DND-41 (cell line): ENCODE measurements at places on chromosomes 3 and 15.

DNA sequence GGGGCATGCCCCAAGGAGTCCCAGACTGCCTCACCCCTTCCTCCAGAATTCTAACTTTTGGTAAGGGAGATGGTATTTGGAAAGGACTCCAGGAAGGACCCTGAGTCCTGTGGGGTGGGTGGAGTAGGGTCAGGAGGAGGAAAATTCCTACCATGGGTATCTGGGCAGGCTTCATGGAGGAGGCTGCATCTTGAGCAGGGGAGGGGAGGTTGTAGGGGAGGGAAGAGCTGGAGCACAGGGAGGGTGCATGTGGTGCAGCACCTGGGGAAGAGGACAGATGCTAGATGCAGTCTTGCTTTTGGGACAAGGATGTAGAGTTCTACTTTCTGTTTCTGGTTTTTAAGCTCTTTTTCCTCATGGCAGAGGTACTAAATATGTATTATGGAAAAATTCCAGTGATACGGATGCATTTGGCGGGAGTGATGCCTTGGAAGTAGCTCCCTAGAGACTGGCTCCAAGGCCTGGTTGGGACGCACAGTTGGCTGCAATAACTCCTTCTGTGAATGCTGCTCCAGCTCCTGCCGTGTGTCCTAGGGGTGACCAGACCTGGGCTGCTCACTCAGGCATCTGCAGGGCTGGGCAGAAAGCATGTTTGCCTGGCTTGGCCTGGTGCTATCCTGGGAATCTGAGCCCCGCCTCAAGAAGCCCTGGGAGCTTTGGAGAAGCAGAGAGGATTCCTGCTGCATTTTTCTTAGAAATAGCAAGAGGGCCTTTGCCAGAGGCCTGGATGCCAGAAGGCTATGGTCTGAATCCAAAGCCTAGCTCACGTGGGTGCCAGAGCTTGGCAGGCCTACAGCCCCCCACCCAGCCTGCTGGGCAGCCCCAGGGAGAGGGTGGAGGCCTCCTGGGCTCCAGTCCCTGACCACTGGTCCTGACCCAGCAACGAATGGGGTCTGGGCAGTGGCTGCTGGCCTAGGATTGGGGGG is 10.1 kb downstream of the SEMA3F start:
- no peak for DNase-seq

GRCh38 chr3:130473416-130473815 is 43.6 kb upstream of the COL6A6 start:
- no peak for DNase-seq

DNA sequence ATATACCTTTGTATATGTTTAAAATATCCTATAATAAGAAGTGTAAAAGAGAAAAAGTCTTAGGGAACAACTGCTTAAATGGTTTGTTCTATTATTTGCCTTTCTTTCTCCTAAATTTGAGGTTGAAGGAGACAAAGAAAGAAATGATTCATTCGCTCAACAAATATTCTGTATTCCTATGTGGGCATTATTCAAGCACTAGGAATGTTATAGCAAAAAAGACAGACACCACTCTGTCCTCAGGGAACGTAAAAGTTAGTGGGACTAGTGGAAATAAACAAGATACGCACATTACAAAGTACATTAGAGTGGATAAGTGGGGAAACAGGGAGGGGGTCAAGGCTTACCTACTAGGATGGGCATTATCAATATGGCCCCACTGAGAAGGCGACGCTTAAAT is 332.2 kb downstream of the LPP start:
- no peak for DNase-seq

DNA sequence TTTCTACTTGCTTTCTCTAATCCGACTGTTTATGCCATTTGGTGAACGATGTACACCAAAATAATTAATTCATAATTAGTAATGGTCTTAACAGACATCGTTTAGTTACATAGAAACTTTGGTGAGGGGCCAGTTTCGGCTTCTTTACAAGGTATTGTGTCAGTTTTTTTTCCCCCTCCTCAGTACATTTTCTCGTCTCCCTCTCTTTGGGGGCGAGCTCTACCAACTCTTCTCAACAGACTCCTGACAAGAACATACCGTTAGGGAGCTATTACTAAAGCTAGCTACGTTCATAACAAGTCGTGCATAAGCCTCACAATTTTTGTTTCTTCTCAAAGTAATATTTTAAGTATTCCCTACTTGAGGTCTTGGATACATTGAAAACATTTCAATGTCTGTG is 1.4 kb downstream of the U2SURP start:
- no peak for DNase-seq

DNA sequence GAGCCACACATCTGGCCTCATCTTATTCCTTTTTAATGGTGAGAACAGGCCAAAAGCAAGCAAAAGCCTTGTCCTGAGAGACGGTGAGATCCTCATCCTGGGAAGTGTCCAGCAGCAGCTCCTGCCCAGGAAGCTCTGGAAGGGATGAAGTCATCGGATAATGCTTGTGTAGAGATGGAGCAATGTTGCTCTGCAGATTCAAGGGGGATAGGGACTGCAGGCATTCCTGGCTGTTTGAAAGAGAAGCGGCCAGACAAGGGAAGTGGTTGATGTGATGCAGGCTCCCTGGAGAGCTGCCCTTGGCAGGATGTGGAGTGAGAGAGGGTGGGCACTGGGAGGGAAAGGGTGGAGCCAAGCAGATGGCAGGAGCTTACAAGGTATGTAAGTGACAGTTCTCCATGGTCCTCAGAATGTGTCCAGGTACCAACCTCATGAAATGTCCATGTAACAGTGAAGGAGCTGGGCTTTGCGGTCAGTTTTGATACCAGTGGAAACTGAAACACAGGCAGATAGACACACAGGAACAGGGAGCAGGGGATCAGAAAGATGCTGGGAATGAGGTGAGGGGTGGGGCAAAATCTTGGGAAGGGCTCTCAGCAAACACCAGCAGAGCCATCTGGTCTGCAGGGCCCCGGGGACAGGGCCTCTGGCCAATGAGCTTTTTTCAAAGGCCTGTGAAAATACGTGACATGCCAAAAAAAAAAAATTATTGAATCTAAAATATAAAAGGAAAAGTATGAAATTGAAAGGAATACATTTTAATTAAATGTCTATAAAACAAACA is 32.2 kb upstream of the LACTB start:
- DNase-seq = peak; percentile 49

DNA sequence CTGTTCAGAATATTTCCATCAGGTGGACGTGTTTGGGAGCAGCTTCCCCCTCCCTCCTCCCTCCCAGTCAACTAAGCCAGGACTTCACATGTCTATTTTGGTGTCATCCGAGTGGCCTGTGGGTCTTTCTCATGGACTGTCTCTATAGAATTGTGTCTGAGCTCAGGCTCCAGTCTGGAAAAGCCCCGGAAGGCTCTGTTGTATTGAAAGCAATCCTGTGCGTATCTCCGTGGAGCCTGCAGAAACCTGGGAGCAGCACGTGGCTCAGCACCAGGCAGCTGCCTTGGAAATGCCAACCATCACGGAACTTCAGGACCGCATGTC is 25.2 kb downstream of the COLQ start:
- DNase-seq = no peak

DNA sequence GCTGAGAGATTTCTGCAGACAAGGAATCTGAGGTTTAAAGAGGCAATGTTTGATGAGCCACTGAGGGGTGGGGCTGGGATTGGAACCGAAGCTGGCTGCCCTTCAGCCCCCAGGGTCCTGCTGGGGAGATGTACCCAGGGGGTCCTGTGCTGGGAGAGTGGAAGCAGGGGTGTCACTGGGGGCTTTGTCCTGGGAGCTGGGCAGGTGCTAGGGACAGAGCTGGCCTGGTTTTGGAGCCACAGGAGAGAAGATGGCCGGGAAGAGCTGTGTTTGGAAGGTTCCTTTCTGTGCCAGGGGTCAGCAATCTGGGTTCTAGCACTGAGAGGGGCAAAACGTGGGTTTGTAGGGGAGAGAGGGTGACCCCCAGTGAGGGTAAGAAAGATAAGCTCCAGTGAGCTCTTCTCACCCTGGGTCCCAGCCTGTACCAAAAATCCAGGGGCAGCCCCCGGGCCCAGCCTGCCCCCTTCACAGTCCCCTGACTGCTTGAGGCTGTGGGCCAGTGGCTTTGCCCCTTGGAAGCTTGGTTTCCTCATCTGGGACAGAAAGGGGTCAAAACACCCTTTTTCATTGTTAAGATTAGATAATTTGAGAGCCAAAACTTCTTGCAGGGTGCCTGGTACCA is 69.6 kb downstream of the SMAD3 start:
- no peak for DNase-seq

DNA sequence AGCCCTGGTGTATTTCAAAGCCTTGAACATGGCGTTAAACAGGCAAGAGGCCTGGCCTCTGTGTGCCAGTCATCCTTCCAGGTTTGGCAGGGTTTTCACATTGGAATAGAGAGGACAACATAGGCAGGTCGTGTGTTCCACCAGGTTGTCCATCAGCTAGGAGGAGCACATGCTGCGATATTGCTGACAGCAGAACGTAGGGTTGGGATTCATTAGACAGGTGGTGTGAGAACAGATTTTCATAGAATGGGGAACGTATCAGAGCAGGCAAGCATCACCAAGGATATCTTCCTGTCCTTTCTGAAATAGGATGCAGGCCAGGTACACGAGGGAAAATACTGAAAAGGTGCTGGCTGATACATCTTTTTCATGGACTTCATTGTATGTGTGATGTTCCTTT is 26.4 kb downstream of the MINAR1 start:
- DNase-seq = no peak

DNA sequence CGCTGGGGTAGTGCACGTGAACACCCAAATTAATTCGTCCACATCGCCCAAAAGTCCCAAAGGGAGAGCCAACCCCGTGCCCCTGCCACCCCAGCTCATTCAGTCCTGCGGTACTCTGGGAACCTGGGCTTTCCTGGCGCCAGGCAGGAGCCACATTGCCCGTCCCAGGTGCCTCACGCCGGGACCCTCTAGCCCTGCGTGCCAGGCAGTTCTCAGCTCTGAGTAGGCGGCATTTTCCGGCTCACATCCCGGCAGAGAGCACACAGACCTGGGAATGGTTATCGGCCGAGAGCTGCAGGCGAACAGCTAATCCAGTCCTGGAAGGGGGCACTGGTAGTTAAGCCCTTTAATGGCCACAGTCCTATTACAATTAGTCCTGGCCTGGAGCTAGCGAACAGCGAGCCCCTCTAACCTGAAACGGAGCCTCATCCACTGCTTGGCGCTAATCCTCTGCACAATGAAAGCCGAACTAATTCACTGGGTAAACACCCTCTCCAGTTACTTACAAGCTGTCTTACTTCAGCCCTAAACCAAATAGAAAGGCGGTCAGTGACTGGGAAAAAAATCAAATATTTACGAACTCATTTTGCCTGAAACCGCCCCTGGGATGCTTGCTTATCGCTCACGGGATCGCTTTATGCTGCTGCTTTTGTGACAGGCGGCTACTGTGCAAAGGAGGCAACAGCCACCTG is 254.6 kb upstream of the SOX14 start:
- DNase-seq = no peak

GRCh38 chr15:53133255-53133850 is 343.2 kb upstream of the ONECUT1 start:
- no peak for DNase-seq

DNA sequence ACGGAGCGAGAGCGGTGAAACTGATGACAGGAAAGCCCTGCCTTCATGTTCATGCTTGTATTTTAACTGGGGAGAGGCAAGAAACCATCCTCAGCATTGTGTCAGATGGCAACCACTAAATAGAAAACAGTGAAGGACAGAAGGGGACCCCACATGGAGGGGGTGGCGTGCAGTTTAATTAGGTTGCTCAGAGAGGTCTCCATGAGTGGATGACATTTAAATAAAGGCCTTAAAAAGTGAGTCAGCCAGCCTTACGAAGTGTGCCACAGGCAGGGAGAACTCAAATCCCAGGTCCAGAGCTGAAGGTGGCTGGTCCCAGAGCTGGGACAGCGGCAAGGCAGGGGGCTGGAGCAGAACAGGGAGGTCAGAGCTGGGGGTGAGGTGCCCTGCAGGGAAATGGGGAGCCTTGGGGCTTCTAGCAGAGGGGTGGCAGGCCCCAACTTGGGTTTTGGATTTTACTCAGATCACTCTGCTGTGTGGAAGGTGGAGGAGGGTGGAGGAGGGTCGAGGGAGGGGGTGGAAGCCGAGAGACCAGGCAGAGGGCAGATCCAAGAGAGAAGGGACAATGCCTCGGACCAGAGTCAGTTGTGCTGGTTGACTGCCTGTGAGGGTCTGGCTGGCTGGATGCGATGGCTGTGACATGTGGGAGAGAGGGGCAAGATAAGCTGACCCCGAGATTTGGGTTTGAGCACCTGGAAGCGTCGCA is 73.7 kb downstream of the KLF13 start:
- DNase-seq = no peak

DNA sequence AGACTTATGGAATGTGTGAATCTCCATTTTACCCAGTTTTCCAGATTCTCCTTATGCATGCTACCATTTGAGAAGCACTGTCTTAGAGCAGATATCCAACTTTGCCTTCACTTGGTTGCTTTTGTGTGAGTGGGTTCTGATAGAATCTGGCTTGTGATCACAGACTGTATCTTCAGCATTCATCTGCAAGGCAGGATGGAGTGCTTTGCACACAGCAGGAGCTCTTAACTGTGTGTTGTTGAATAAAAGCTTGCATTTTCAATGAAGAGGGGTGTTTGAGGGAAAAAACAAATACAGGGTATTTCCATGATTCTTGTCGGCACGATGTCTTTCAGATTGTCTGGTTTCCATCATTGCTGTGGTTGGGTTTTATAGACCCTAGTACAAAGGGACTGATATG is 24.4 kb downstream of the IL1RAP start:
- no peak for DNase-seq

- DNase-seq = no peak
These were observed 1.1 kb upstream of the GP9 start for GRCh38 chr3:129059311-129059958.

DNA sequence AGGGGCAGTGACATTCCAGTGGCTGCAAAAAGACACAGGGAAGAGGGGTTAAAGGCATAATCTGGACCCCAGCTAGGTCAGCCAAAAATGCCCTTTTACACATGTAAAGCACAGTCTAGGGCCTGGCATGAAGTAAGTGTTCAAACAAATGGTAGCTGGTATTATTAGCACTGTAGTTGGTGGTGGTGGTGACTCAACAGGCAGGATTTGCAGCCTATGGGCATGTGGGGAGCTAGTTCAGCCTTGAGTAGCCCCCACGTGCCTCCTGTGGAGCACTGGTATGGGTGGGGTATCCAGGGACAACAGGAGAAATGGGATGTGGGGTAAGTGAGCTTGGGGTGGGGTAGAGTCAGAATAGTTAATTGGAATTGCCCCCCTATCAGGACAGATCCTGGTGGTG is 27.6 kb downstream of the DNASE1L3 start:
- DNase-seq = no peak

DNA sequence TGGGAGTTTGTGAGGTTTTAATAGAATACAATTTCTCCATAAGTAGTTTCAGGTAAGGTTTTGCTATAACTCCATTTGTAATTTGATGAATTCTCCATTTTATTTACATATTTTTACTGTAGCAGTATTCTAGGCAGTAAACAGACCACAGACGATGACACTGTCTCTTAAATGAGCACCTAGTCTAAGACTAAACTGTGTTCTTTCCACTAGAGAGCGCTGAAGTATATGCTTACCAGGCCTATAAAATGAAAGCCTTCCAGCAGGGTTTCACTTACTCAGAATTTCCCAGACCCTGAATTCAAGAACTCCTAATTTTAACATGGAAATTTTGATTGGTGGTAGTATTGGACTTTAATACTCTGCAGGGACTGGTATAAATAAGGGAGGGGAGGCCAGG is 41.6 kb downstream of the POLG start:
- no peak for DNase-seq
